ENCODE measurements at places on chromosomes 13 and 19.
A peak's percentile ranks its signal among the peaks of the same experiment; 100 is the strongest.

DNA sequence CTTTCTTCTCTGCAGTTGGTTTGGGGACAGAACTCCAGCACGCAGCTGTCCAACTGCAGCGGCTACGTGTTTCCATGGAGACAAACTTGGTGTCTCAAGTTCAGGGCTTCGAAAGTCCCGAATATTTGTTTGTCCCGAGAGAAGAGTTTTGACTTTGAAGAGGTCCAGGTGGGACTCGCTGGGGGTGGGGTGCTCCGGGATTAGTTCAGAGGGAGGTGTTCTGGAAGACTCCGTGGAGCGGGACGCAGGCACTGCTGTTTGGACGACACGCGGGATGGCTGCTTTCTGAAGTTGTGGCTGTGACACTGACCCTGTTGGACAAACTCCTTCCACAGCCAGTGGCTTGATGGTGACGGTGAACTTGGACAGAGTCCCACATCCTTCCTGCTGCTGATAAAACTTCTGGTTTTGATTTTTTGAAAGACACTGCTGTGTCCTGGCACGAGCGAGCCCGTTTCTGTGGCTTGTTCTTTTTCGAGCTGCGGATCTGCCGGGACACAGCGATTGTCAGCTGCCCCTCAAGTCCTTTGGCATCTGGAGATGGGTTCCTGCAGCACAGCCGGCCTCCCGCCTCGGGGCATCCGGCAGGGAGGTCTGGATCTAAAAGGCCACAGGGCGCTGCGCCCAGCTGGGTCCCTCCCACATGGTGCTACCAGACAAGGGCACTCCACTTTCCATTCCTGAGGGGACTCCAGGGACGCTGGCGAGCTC is 15.9 kb upstream of the RANBP3 start:
- no peak for DNase-seq

- DNase-seq = no peak
These were observed 16.0 kb downstream of the SPATA13 start for GRCh38 chr13:24176351-24177101.

- no peak for DNase-seq
These were observed at the start of gene PRR36 for GRCh38 chr19:7874076-7874896. PRR36 (minus strand) TSS chr19:7874390; CDS start chr19:7873689, 701 bp downstream.

- no peak for DNase-seq
These were observed 17.3 kb downstream of the ANKRD24 start for GRCh38 chr19:4199699-4200293.

- DNase-seq = peak; percentile 61
These were observed 3.4 kb downstream of the DMKN start for GRCh38 chr19:35509861-35510625.

GRCh38 chr13:97302611-97303010 is 80.5 kb downstream of the MBNL2 start:
- no peak for DNase-seq

GRCh38 chr19:51441410-51442390 is 16.6 kb downstream of the SIGLEC8 start:
- DNase-seq = peak; percentile 83

DNA sequence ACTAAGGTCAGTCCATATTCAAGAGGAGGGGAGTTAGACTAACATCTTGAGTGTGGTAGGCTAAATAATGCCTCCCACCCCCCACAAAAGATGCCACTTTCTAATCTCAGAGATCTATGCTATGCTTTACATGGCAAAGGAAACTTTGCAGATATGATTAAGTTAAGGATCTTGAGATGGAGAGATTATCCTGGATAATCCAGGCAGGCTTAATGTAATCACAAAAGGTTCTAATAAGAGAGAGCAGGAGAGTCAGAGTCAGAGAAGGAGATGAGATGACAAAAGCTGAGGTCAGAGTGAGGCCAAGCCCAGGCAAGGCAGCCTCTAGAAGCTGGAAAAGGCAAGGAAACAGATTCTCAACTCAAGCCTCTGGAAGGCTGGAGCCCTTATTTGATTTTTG is 1011.6 kb downstream of the PCDH9 start:
- DNase-seq = no peak

- no peak for DNase-seq
These were observed 100.8 kb downstream of the UBL3 start for GRCh38 chr13:29749401-29750182.

DNA sequence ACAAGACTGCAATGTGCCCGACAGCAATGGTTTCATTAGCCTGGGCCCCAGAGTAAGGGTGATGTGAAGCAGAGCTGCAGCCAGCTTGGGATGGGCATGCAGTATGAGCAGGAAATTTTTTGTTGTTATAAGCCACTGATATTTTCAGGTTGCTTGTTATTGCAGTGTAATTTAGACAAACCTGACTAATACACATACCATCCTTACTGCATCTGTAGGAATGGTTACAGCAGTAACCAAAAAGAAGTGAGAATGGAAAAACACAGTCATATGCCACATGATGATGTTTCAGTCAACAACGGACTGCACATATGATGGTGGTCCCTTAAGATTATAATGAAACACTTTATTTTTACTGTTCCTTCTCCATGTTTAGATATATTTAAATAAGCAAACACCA is 8.6 kb upstream of the POMP start:
- no peak for DNase-seq

- DNase-seq = no peak
These were observed 89.7 kb upstream of the MCF2L start for GRCh38 chr13:112879283-112879833.

- no peak for DNase-seq
These were observed 56.7 kb upstream of the USP29 start for GRCh38 chr19:57063070-57063469.

GRCh38 chr13:27621366-27622101 is at the start of gene POLR1D:
POLR1D (plus strand) TSS chr13:27621892; CDS start chr13:27621984, 92 bp downstream.
- peak; percentile 70 for DNase-seq

- DNase-seq = no peak
These were observed 594 bp downstream of the ZNF559 start for GRCh38 chr19:9324584-9324962.

DNA sequence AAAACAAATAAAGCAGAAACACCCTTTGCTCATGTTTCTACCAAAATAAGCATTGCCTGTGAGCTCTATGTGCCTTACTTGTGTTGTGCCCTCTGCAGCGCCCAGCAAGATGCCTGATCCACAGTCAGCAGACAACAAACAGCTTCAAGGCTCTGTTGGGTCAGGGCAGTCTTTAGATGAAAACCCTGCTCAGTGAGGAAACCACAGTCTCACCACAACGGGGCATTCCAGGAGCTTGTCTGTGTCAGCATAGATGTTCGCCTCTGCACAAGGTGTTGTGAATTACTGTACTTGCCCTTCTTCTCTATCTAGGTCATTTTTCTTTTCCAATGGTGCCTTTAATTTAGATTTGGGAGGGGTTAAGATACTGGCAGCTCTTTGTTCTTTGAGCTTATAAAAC is 251.9 kb downstream of the COL4A1 start:
- DNase-seq = no peak

GRCh38 chr19:51337141-51337860 is 4.6 kb downstream of the VSIG10L start:
- no peak for DNase-seq

DNA sequence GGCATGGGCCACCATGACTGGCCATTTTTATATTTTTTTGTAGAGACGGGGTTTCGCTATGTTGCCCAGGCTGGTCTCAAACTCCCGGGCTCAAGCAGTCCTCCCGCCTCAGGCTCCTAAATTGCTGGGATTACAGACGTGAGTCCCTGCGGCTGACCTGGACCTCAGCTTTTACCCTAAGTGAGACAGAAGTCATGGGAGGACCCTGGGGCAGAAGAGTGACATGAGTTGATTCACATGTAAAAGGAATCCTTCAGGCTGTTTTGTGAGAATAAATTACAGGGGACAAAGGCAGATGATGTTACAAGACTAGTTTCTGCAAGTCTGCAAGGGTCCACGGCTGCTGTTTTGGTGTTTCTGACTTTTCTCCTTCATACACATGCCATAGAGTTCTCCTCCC is 2.6 kb upstream of the BCAM start:
- no peak for DNase-seq

DNA sequence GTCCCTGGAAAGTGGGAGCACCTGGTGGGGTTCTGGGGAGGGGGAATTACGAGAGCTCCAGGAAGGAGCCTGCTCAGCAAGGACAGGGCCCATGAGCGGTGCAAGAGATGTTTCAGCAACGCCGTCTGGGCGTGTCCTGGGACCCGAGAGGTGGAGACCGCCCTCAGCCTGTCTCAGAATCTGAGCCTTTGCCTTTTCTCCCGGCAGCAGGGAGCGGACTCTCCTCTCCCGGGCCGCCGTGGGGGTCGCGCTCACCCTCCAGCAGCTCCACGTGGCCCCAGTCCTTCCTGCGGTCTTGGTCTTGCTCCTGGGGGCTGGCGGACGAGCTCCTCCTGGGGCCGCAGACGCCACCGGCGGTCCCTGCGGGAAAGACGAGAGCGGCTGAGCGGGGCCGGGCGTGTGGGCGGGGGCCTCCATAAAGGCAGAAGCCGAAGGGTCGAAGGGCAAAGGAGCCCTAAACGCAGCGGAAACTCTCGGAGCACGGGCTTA is 714 bp downstream of the POLRMT start:
- no peak for DNase-seq

DNA sequence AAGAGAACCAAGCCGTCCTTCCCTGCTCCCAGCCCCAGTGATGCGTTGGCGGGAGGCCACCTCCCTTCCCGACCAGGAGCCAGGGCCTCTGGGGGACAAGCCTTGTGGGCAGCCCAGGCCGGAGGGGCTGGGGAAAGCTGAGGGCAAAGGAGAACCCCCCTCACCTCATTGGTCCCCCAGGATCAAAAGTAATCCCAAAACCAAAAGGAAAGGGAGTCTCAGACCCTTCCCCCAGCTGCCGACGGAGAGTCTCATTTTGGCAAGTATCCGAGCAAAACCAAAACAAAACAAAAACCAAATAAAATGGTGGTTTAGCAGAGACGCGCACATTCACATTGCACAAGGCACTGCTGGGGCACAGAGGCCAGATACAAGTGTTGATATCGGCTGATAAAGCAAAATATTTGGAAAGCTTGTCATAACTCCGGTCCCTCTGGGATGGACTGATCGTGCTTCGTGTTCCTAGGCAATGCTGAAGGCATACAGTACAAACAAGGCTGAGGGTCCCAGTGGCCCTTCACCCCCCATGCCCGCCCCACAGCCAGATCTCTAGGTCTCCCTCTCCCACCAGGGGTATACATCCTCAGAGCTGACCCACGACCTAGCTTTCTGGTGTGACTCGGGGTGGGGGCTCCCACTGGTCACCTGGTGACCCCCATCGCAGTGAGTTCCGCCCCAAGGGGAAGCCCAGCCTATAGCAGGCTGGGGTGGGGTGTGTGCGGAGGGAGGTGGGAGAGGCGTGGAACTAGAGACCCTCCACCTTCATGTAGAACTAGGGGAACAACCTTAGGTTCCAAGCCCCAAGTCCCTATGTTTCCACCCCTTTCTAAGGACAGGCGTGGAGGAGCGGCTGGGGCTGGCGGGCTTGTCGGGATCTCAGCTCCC is 2.1 kb downstream of the CEBPA start:
- no peak for DNase-seq

GRCh38 chr19:10112895-10113591 is 1.6 kb downstream of the P2RY11 start:
- DNase-seq = no peak

GRCh38 chr19:35204799-35205732 is 23.5 kb downstream of the FAM187B start:
- no peak for DNase-seq

- DNase-seq = no peak
These were observed 44.9 kb downstream of the RYR1 start for GRCh38 chr19:38478273-38478971.

GRCh38 chr19:17011485-17011884 is 15.1 kb downstream of the CPAMD8 start:
- no peak for DNase-seq

DNA sequence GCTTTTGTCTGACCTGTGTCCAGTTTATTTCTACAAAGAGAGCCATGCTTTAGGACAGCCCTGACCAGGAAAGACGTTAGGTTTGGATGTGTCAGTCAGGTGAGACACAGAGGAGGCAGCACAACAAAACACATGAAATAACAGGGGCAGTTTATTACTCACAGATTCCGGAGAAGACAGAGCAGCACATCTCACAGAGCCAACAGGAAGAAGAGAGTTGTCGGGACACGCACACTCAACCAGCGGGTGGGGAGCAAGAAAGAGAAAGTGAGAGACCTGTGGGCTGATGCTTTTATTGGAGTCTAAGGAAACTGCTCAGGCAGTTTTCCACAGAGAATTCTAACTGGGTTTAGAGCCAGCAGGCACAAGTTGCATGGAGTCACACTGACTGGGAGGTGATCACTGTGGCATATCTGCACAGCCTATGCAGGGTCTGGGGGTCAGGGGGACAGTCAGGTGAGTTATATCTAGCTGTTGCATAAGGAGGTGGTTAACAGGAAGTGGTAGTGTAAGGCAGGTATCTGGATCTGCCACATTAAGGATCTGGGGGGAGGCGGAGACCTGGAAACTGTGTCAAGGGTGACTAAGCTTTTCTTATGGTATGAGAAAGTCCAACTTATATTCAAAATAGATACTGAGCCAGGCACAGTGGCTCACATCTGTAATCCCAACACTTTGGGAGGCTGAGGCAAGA is 24.1 kb upstream of the CEACAM20 start:
- DNase-seq = no peak

GRCh38 chr13:106318941-106319411 is 216.5 kb downstream of the EFNB2 start:
- no peak for DNase-seq

DNA sequence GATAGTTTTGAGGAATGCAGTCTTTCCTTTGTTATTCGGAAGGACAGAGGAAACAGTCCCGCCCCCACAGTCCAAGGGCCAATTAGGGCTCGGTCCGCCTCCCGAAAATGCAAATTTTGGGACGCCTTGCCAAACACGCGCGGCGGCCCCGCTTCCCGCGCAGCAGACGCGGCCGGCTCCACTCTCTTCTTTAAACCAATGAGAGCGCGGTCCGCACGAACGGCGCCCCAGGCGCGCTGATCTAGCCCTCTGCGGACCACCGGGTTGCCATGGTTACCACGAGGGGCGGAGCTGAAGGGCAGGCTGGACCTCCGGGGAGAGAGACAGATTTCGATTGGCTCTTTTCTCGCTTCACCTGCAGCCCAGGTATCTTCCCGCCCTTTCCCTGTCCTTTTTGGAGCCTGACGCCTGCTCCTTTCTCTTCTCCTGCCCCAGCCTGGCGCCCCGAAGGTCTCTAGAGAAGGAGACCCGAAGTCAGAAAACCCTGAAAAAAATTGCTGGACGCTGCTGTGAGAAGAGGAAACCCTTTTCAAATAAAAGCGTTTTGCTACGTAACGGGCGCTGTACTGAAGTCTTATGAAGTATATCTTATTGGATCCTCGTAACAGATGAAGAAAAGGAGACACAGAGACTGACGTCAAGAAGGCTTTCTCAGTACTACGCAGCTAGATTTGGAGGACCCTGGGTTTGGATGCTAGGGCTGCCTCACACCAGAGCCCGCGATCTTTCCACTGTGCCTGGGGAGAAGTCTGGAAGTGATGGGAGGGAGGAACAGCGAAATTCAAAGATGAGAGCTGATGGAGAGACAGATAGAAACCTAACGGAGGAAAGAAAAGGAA is 2.0 kb downstream of the PTH2 start:
- DNase-seq = no peak

DNA sequence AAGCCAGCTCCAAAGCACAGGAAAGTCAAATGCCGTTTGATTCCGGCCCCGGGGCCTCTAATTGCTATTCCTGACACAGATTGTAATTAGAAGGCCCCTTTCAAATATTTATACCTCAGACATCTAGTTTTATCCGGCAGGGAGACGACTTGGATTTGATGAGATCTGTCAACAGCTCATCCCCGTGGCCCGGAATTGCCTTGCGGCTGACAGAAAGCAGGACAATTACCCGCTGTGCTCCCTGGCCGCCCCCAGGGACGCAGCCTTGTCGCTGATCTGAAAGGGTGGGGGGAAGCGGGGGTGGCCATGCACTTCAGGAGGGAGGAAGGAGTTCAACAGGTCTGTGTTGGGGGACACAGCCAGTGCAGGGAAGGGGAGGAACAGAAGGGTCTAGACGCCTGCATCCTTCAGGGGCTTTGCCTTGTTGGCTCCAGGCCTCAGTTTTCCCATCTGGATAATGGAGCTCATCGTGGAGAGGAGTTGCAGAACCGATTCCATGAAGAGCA is 1.8 kb upstream of the SHD start:
- DNase-seq = no peak

All from stimulated activated CD8-positive, alpha-beta memory T cell treated with anti-CD3 and anti-CD28 coated beads, Interleukin-12 subunit alpha, Interleukin-12 subunit beta, amount 100 ng/mL, for 1 hour (primary cell).